ENCODE measurements at places on chromosomes 3 and 15. TPM values are rescaled to one million over a fixed set of nuclear protein-coding genes. Genes with fewer than 3 reads are reported as not detected.

The GCNT3 gene
- polyA plus RNA-seq, result 1.1 TPM

The TMEM207 gene
- 20.3 TPM for polyA plus RNA-seq

GRCh38 chr3:112875561-112875960, 28.9 kb upstream of the CD200R1L start:
- no peak for DNase-seq

DNA sequence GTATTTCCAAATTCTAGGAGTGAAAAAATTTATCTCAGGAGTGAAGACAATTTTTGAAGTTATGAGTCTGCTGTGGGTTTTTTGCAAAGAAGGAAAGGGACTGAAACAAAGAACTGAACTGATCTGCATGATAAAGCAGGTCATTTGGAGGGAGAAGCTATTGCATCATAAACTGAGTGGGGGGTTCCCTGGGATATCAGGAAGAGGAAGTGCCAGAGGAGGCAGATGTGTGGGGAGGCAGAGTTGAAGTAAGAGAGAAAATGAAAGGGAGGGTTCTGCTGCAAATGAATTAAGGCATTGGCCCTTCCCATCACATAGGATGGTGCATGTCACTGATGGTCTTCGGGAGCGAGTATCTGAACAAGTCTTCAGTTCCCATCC, 379.2 kb downstream of the VPS13C start:
- DNase-seq, result no peak

DNA sequence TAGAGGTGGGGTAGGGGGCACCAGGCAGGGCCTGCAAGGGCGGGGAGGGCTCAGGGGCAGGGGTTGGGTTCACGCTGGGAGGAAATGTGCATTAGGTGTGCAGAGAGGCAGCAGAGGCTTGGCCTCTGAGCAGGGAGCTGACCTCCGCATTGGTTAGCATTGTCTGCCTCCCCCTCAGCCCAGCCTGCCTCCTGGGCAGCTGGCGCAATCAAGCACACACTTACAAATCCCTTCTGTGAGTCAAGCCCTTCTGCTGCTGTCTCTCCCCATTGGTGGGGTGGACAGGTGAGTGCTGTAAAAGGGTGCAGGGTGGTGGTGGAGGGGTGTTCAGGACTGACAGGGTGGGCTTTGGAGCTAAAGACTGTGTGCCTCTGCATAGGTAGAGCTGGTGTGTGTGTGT, 9.3 kb downstream of the LOXL1 start:
- DNase-seq, result no peak

- no peak for DNase-seq
Observed at GRCh38 chr3:141950572-141951493, 74.4 kb downstream of the ATP1B3 start.

DNA sequence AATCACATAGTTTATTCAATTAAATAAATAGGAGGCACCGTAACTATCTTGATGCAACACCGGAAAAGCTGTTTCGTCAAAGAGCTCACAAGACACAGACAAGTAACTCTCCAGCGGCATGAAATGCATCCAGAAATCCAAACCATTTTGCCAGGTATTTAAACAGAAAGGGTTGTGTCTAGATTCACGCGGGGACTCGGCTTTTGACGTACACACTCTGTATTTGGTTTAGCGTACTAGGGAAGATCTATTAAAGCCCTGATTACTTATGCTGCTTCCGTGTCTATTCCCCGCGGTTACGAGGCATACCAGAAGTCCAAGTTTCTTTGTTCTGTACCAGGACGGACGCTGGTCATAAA, 718 bp downstream of the BNIP2 start:
- peak; percentile 54 for DNase-seq

- DNase-seq, result no peak
Observed at GRCh38 chr15:28984421-28985315, 98.9 kb downstream of the APBA2 start.

All from renal pelvis (tissue), 12 donors.